ENCODE measurements at places on chromosomes 12 and 14.

DNA sequence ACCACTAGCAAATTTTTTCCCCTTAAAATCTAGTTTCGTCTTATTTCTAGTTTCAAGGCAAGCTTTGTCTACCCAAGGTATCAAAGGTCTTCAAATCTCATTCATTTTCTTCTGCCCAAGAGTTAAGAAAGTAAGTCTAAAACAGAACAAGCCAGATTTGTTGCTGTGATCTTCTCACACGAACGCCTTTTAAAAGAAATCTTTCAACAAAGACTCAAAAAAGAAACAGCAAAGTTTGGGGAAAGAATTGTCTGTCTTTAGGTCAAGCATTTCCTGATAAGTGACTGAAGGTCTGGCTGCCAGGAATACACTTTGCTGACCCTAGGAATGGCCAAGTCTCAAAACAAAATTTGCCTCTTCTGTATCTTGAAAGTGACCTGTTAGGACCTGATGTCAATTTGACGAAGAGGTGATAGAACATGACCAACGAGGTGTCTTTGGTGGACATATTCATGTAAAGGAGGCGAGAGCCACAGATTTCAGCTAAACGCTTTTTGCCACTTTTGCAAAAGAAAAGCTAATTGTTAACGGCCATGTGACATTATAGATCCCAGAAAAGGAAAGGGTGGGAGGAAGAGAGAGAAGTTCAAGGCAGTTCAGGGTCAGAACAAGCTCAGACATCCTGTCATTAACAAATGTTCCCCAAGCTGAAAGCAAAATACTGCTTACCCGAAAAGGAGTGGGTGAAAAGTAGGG, 1.7 kb downstream of the CDK17 start:
- DNase-seq, result no peak

DNA sequence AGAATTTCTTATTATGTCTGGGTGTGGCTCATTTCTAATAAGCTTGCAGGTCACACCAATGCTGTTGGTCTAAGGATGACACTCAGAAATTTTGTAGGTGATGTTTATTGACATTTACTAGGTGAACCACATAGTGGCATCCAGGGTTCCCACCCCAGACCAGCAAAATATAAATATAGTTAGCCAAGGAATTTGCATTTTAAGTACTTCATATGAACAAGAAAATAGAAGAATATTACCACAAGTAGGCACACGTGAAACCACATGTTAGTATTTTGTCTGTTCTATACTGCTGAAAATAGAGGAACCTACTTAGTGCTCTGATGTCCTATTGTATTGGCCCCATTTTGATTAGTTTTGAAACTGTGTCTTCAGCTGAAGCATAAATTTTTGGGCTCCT, 71.1 kb downstream of the USP15 start:
- no peak for DNase-seq

- DNase-seq, result no peak
These were observed 8.1 kb downstream of the APPL2 start for GRCh38 chr12:105227879-105228278.

- no peak for DNase-seq
These were observed 10.6 kb upstream of the DRAM1 start for GRCh38 chr12:101866615-101867373.

DNA sequence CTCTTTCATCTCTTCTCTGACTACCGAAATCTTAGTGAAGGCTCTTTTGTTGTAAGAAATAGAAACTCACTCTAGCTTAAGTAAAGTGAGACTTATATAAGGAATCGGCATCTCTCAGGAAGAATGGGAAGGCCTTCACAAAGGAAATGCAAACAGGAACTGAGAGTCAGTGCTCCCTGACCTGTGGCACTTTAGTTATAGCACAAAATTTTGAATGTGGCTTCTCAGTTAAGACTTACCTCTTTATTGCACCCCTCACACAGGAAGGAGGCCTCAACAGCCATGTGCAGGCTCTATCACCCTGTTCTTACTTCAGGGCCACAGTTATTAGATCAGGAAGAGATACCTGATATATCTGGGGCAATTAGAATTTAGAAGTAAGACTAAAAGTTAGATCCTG, 224.7 kb upstream of the EGLN3 start:
- DNase-seq, result no peak

DNA sequence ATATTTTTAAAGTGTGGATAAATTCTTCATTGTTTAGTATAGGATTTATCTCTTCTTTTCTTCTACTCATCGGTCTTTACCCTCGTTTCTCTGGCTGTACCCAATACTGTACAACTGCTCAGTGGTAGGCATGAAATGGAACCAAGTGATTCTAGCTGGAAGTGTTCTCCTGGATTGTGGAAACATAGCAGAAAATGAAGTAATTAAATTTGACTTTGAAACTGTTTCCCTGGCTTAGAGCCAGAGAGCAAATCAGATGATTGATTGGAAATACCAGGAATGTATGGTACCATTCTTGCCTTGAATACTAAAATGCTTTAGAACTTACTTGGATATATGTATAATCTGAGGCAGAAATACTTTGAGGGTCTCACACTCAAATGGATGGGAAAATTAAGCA, 292.3 kb downstream of the ERC1 start:
- no peak for DNase-seq

DNA sequence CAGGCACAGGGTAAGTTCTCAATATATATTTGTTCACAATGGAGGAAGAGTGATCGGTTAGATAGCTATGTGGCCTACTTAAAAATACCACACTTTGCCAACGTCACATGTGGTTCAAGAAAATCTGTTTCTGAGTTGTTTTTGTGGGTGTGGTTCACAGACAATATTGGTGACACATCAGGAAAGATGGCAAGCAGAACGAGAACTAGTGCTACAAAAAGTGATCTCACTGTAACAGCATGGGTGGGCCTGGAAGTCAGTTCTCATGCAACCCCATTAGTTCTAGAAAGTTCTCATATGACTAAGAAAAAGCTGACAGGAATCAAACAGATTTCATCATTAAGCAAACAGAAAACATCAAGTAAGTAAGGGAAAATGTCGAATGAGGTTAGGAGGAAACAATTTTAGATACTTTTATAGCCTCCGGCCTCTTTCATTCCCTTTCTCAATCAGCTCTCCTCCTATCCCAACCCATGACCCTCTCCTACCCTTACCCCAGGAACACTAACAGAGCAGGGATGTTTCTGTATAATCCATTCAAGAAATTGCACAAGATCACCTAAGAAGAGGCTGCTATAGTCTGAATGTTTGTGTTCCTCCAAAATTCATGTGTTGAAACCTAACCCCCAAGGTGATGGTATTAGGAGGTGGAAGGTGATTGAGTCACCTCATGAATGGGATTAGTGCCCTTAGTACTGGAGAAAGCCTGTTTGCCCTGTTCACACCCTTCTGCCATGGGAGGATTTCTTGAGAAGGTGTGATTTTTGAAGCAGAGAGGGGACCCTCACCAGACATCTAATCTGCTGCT, 15.5 kb upstream of the NTN4 start:
- no peak for DNase-seq

DNA sequence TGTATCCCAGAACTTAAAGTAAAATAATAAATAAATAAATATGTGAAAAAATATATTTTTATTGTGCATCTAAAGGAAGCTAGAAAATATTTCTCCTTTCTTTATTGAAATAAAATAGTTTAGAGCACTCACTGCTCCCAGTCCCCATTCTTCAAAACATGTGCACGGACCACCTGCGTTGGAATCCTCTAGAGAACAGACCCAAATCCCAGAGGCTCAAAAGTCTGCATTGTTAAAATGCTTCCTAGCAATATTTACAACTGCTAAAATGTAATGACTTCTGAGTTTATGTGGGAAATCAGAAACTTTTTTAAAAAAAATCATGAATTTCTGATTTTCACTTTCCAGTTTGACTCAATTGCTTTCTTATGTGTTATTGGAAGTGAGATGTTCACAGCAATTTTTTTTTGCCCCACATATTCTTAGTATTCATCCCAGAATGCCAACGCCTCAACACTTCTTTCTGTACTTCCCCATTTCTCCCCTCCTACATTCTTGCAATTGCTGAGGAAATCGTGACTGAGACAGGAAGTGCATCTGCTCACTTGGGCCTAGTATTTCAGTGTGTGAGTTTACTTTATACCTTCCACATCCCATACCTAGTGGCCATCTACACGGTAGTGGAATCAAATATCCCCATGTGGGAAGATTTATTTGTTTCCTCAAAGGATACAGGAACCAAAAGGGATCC, 116.0 kb upstream of the FLRT2 start:
- no peak for DNase-seq

All from NCI-H1930 (cell line).